ENCODE measurements at places on chromosomes 12 and 14. TPM values are rescaled to one million over a fixed set of nuclear protein-coding genes. Genes with fewer than 3 reads are reported as not detected.

The INSM2 gene
- total RNA-seq = not detected

GRCh38 chr12:68119250-68119649 is 40.3 kb downstream of the IFNG start:
- H3K4me3 ChIP-seq = no peak overlapping the region
- no peaks in the 10 kb centered on the region for H3K27me3 ChIP-seq
- H3K36me3 ChIP-seq = no peaks in the 10 kb centered on the region
- peaks cover 20% of the 10 kb centered on the region for H3K4me1 ChIP-seq

The BCL11B gene
- 206 TPM for total RNA-seq

The LHX5 gene
- total RNA-seq = not detected

- no peak overlapping the region for H3K27ac ChIP-seq
- H3K36me3 ChIP-seq = no peaks in the 10 kb centered on the region
- no peak for DNase-seq
- H3K4me3 ChIP-seq = no peak overlapping the region
- peaks cover 20% of the 10 kb centered on the region for H3K4me1 ChIP-seq
Measured at GRCh38 chr12:102954134-102954533, 3.3 kb upstream of the ASCL1 start.

DNA sequence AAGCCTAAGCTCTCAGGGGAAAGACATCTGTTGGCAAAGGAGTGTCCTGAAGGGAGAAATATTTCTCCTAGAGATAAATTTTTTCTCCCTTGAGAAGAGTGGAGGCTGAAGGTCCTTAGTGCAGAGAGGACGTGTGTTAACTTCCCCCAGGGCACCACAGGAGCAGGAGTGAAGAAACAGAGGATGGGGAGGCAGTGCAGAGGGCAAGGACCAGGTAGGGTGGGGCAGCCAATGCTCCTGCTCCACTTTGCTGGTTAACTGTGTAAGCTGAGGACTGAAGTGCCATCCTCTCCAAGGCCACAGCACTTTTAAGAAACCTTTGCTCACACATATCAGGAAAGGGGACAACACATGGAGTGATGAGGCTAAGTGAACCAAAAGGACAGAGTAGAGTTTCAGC is 4.0 kb downstream of the L3HYPDH start:
- no peak overlapping the region for H3K27ac ChIP-seq
- H3K36me3 ChIP-seq = no peaks in the 10 kb centered on the region
- H3K4me3 ChIP-seq = no peak overlapping the region
- peaks cover 30% of the 10 kb centered on the region for H3K4me1 ChIP-seq
- no peaks in the 10 kb centered on the region for H3K27me3 ChIP-seq
- DNase-seq = no peak

DNA sequence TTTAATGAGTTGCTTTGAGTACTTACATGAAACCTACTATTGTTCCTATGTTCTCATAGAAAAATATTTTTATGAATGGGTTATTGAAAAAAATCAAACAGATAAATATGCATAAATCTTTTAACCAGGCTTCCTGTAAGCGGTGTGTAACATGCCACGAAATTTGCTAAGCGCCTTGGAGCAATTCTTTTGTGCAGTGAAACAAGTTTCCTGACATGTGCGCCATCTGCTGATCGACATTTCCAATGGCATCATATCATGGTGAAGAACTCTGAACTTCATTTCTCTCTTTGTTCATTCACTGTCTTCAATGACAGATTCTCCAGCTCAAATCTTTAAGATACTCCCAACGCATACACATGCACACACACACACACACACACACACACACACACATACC is 145.6 kb upstream of the NAV3 start:
- H3K36me3 ChIP-seq = no peaks in the 10 kb centered on the region
- H3K4me1 ChIP-seq = no peaks in the 10 kb centered on the region
- H3K27me3 ChIP-seq = no peaks in the 10 kb centered on the region
- no peak for DNase-seq
- no peak overlapping the region for H3K4me3 ChIP-seq

The SGPP1 gene
- total RNA-seq = 16.4 TPM

The ZDHHC22 gene
- total RNA-seq = not detected

GRCh38 chr12:81212996-81213696 is 135.3 kb downstream of the ACSS3 start:
- H3K4me1 ChIP-seq = no peaks in the 10 kb centered on the region
- DNase-seq = no peak
- no peak overlapping the region for H3K27ac ChIP-seq
- no peak overlapping the region for H3K4me3 ChIP-seq
- H3K27me3 ChIP-seq = no peaks in the 10 kb centered on the region

DNA sequence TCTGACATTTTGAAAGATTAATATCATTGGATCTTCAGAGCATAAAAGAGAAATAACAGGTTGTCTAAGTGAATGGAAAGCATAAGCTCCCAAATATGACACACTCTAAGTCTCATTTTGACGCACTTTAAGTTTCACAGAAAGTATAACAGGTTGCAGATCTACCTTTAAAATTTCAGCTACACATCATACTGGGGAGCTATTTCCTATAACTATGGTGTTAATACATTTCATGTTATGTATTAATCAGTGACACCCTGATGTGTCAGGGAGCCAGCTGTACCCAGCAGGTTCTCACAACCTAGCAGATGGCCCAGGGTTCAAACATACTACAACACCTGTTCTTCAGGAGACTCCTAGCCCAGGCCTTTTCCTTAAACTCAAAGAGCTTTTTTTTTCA is 31.1 kb upstream of the TMX1 start:
- H3K4me3 ChIP-seq = no peak overlapping the region
- peaks cover 2% of the 10 kb centered on the region for H3K27me3 ChIP-seq
- no peaks in the 10 kb centered on the region for H3K4me1 ChIP-seq

The PLEKHD1 gene
- 0.25 TPM for total RNA-seq

The RHEBL1 gene
- total RNA-seq = 3.6 TPM

DNA sequence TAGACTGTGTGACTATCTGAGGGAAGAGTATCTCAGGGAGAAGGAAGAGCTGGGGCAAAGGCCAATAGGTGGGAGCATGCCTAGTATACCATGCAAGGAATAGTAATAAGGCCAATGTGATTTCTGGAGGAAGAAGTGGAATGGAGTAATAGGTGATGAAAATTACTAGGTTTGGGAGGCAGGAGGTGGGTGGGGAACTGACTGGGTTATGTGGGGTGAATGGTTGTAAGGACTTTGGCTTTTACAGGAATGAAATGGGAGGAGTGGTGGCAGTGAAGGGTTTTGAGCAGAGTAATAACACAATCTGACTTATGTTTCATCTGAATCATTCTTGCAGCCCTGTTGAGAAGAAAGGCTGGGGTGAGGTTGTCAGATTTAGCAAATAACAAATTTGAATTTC is 30.9 kb downstream of the NUBPL start:
- DNase-seq = no peak
- no peaks in the 10 kb centered on the region for H3K4me1 ChIP-seq
- H3K27me3 ChIP-seq = no peaks in the 10 kb centered on the region
- H3K27ac ChIP-seq = peak overlapping the region; percentile 18
- no peak overlapping the region for H3K4me3 ChIP-seq
